AG20443 (cell line): ENCODE measurements at places on chromosomes 12 and 14.

- DNase-seq = no peak
Measured at GRCh38 chr12:29032446-29032845, 116.6 kb upstream of the FAR2 start.

DNA sequence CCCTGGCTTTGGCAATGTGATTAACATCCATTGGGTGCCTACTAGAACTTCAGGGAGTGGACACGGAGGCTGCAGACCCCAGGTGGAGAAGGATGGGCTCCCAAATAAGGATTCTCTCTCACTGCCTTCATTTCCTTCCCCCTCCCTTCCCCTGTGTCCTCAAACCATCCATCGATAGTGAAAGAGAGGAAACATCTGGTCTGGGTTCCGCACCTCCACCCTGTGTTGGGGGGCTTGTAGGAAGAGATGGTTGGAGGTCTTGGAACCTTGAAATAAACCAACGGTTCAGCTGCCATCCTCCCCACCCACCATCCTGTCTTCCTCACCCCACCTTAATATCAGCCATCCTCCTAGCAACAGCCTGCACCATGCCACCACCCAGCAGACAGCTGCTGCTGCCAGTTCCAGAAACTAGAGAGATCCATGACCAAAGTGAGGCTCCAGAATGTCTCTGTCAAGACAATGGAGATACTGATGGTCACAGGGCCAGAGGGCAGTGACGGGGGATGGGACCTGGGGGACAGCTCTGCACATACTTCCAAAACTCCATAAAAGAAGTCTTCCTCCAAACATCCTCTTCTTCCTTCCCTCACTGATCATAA lies 153.1 kb upstream of the CCND2 start:
- DNase-seq = no peak

DNA sequence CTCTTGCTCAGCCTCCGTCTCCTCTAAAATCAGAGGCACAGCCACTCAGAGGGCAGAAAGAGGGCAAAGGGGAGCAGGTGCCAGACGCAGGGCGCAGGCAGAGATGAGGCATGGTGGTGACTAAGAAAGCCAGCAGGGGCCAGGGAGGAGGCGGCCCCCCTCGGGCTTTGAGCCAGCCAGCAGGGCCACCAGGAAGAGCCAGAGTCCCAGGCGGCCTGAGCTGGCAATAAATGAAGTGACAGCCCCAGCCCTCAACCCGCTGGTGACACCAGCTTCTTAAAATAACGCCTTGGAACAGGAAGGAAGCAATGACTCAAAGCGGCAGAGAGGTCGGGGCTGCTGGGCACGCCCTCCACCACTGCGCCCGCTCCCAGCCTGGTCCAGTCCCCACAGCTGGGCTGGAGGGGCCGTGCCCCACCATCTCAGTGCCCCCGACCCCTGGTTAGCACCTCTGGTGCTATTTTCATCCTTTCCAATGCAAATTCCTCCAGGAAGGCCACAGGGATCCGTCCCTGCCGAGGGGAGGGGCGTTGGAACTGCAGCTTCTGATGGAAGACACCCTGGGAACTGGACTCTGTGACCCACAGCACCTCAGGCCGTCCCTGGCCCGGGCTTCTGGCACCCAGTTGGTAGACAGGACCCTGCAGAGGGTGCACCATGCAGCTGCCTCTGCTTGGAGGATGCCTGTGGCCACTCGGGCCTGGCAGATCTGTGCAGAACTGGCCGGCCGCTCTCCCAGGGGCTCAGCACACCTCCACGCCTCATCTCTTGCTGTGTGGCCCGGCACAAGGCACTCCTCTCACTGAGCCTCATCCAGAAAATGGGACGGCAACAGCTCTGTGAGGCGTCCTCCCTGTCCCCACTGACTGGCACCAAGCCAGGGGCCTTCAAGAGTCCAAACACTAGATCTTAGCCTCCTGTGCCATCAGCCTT lies 113.7 kb downstream of the NCOR2 start:
- peak; percentile 90 for DNase-seq

- DNase-seq = no peak
Measured at GRCh38 chr12:129558036-129558435, 345.8 kb downstream of the TMEM132D start.

DNA sequence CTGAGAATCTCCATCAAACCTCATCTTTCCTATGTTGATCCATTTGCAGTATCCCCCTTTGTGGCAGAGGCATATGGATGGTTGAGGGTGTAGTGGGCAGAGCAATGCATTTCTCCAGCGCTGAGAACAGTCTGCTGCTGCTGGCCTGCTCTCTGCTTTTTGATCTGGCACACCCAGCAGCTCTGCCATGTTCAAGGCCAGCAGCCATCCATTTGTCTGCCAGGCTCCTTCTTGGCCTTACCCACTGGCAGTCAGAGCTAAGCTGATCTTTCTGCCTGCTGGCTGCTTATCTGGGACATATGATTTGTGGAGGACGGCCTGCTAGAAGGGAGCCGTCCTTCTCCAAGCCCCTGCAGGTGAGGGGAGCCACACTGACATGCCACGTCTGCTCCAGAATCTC lies 17.0 kb downstream of the NPC2 start:
- DNase-seq = no peak

DNA sequence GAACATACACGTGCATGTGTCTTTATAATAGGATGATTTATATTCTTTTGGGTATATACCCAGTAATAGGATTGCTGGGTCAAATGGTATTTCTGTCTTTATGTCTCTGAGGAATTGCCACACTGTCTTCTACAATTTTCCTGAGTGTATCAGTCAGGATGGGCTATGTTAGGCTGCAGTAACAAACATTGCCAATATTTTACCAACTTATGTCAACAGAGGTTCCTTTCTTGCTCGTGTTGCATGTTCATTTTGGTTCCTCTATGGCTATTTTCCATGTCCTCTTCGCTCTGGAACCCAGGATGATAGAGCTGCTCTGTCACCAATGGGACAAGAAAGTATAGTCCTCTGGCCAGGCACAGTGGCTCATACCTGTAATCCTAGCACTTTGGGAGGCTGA lies 86.7 kb downstream of the ZNF664 start:
- no peak for DNase-seq

DNA sequence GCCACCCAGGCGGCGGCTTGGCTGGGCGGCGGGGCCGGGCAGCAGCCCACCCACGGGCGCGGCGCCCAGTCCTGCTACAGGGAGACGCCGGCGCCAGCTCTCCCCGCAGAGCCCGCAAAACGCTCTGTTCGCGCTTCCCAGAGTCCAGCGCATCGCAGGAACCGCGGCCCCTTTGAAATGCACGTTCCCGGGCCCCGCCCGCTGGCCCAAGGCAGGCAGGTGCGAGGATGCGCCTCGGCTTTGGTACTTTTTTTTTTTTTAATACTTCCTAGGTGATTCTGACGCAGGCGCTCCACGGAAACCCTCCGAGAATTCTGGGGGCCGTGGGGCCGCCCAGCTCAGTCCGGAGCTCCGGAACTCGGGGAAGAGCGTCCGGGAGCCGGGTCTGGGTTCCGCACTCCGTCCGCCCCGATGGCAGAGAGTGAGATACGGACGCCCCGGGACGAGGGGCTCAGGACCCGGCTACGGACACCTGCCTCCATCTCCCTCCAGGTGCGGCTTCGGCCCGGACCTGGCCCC lies 483 bp downstream of the POC1B start:
- peak; percentile 52 for DNase-seq

- DNase-seq = no peak
Measured at GRCh38 chr12:87806310-87806709, 222.9 kb downstream of the C12orf50 start.

- peak; percentile 86 for DNase-seq
Measured at GRCh38 chr12:30796313-30796780, 41.6 kb upstream of the CAPRIN2 start.

GRCh38 chr12:6316921-6317692 lies 6.6 kb downstream of the PLEKHG6 start:
- no peak for DNase-seq

DNA sequence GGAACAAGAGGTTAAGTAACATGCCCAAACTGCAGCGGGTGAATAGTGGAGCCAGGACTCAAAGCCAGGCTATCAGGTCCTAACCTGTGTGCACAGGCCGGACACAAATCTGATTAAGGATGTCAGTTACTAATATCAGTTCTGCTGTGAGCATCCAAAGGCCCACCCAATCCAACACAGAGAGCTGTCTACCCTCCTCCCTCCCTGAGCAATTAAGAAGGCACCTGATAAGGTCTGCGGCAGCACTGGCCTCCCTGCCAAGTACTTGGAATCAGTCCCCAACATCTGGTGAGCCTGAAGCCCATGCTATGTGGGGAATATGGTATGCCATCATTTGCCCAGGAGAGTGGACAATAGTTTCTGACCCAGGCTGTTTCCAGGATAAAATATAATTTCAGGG lies 3.9 kb downstream of the HEBP1 start:
- no peak for DNase-seq

- no peak for DNase-seq
Measured at GRCh38 chr12:131075194-131075593, 121.5 kb downstream of the ADGRD1 start.

- no peak for DNase-seq
Measured at GRCh38 chr12:79016181-79016580, 151.6 kb downstream of the SYT1 start.

GRCh38 chr14:52876806-52877205 lies 74.0 kb downstream of the FERMT2 start:
- no peak for DNase-seq

DNA sequence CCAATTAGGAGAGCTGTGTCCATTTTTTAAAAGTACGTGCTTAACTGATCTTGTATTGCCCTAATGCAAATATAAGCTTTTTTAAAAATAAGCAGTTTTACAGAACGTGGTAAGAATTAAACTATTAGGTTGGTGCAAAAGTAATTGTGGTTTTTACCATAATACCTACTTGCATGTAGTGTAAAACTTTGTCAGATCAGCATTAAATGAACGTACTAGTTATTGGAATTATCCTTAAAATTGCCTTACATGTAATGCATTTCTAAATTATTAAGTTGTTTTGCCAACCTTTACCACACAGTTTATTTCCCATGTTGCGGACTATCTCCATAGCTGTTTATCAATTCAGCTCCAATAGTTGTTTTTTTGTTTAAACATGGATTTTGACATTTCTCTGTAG lies 10.9 kb downstream of the CAND1 start:
- DNase-seq = no peak

DNA sequence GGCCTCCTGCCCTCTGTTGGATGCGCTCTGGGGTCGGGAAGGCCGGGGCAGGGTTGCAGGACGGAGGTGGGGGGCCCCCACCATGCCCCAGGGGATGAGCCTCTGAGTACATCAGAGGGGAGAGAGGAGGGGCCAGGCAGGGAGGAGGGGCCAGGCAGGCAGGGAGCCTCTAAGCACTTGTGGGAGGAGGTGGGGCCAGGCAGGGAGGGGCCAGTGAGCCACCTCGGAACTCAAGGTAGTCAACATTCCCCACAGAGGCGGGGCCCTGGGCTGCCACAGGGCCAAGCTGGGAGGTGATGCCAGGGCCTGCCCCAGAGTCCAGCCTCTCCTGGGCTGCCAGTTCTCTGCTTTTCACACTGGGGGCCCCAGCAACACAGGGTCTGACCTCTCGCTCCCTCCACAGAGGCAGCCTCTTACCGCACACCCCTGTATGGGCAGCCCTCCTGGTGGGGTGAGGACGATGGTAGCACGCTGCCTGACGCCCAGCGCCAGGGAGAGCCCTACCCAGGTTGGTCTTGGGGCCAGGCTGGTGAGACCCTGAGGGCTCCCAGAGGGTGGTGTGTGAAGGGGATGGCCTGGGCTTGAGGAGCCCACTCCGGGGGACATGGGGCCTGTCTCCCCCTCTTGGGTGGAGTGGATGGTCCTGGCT lies 17.4 kb downstream of the CEP170B start:
- DNase-seq = no peak

GRCh38 chr12:98750511-98750910 lies 105.4 kb downstream of the APAF1 start:
- DNase-seq = no peak

GRCh38 chr12:5568325-5568981 lies 136.5 kb downstream of the NTF3 start:
- no peak for DNase-seq

DNA sequence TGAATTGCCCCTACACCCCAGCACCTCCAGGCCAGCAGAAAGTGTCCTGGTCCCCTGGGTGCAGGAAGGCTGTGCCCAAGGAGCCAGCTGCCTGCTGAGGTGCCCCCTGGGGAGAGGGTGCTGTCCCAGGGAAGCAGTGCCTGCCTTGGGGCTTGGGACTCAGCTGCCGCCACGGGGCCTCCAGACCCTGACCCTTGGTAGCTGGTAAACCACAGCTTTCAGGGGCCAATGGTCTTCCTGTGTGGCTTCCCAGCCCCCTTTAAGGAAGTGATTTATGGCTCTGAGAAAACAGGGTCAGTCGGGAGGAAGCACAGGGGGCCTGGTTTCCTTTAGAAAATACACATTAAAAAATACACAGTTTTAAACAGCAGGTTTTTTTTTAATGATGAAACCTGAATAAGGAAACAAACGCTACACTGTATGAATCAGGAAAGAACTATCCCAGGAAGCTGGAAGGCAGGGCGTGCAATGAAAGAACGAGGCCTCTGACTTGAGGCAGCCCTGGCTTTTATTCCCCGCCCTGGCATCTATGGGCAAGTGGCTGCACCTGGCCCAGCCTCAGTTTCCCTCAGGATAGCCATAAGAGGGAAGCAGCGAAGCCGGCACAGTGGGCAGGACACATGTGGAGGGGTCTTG lies 40.6 kb upstream of the EML1 start:
- peak; percentile 79 for DNase-seq

DNA sequence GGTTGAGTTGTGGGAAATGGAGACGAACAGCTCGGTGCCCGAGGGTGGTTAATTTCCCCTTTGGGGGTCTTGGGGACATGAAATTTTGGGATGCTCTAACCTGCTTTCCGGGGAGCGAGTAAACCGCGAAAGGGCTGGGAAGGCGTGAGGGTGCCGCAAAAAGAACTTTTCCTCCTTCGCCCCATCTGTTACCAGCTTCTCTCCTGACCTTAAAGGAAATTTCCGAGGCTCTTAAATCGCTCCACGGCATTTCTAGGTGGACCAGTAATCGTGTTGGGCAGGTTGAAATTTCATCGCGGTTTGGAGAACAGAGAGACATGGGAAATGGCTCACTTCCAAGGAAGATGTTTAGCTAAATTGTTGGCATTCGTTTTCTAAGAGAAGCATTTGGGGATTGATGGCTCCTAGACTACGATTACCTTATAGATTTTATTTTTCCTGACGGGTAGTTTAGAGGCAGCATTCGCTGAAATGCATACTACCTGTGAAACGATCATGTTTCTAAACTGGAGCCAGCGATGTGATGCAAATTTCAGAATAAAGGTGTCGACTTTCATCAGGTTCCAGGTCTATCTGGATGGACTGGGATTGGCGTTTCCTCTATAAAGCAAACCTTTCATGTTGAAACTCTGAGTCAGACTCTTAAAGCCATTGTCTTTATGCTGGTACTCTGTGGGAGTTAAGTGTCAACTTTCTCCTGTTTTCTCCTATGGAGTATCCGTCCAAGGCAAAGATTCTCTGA lies 414.5 kb downstream of the PCNX1 start:
- peak; percentile 22 for DNase-seq

DNA sequence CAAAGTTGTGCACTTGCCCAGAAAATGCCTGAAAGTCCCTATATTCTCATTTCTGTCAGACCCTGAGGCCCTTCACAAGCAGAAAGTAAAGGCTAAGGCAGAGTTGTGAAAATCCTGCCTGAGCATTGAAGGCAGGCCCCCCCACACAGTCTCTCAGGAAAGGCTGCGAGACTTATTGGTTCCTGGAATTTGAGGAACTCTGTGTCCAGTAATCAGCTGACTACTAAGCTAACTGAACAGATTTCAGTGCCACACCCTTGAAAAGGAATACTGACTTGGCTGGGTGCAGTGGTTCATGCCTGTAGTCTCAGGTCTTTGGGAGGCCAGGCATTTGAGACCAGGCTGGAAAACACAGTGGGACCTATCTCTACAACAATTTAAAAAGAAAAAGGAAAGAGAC lies 21.1 kb upstream of the PPP2R5E start:
- DNase-seq = peak; percentile 56
